ENCODE measurements at places on chromosomes 4 and X. TPM values are rescaled to one million over a fixed set of nuclear protein-coding genes. Genes with fewer than 3 reads are reported as not detected.

- no peak overlapping the region for H3K4me3 ChIP-seq
- H3K27ac ChIP-seq, result no peak overlapping the region
- H3K4me1 ChIP-seq, result no peaks in the 10 kb centered on the region
- DNase-seq, result no peak
These were observed 330.9 kb upstream of the PPP1R2C start for GRCh38 chrX:43108828-43109227.

Gene MAGEB17
- not detected for total RNA-seq

- no peaks in the 10 kb centered on the region for H3K36me3 ChIP-seq
- no peaks in the 10 kb centered on the region for H3K27me3 ChIP-seq
- H3K27ac ChIP-seq, result no peak overlapping the region
- peaks cover 8% of the 10 kb centered on the region for H3K4me1 ChIP-seq
These were observed 472.2 kb downstream of the PCDH7 start for GRCh38 chr4:31192341-31192740.

Gene ASMTL
- total RNA-seq, result 39.3 TPM

Gene DUSP21
- total RNA-seq, result not detected

Data from heart right ventricle (tissue), 16 donors.